ENCODE measurements at places on chromosomes 5 and 9. TPM values are rescaled to one million over a fixed set of nuclear protein-coding genes. Genes with fewer than 3 reads are reported as not detected.

- no peak for DNase-seq
These were observed 41.4 kb upstream of the FAM240B start for GRCh38 chr9:38761339-38761738.

Gene GLT6D1
- not detected for total RNA-seq

Gene VAV2
- total RNA-seq = 20.3 TPM

Gene OR1J2
- total RNA-seq = not detected

Gene KCTD16
- 0.31 TPM for total RNA-seq

GRCh38 chr9:121703014-121703734, 51.7 kb downstream of the DAB2IP start:
- DNase-seq = no peak

DNA sequence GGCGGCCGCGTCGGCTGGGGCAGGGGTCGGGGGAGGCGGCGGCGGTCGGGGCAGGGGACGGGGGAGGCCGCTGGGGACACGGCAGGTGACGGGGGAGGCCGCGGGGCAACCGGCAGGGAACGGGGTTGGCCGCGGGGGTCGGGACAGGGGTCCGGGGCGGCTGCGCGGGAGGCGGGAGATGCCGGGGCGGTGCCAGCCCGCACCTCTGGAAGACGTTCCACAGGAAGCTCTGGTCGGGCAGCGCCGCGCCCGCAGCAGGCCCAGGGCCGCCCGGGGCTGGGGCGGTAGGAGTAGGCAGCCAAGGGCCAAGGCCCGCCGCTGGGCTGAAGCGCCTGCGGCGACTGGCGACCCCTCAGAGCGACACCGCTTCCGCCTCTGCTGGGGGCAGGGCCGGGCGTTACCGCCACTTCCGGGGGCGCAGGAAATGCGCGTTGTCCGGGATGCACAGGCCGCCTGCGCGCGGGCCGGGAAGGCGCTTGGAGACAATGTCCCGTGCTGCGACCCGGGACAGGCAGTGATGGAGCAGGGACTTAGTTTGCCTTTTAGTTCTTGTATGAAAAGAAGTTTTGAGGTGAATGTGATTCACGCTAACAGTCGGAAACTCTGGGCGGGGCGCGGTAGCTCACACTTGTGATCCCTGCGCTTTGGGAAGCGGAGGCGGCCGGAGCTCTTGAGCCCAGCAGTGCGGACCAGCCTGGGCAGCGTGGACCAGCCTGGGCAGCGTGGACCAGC, 110.0 kb upstream of the LPCAT1 start:
- DNase-seq = peak; percentile 87

DNA sequence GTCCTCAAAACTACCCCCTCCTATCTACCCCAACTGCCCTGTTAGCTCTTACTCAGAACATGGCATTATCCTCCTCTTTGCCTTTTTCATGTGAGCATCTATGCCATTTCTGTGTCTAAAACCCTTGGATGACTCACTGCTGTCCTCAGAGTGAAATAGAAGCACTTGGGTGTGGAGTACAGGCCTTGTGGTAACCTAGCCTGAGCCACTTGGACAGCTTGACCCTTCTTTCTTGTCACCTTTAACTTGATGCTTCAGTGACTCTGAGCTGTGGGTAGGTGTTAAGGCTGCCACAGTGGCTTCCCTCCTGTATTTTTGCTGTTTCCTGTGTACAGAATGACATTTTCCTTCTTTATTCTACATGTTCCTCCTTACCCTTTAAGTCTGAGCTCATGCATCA, 391.4 kb downstream of the SH3GL2 start:
- no peak for DNase-seq

GRCh38 chr5:84480873-84481637, 96.4 kb upstream of the EDIL3 start:
- DNase-seq = no peak

- DNase-seq = no peak
These were observed 76.8 kb upstream of the PCSK1 start for GRCh38 chr5:96509721-96510350.

Gene GHR
- total RNA-seq = not detected

GRCh38 chr5:179623906-179624741, 653 bp upstream of the HNRNPH1 start:
- no peak for DNase-seq

GRCh38 chr5:67960939-67961338, 254.6 kb upstream of the PIK3R1 start:
- no peak for DNase-seq

GRCh38 chr5:96381526-96381925, 51.5 kb downstream of the PCSK1 start:
- peak; percentile 12 for DNase-seq

Gene OTP
- not detected for total RNA-seq

Gene NRARP
- 116 TPM for total RNA-seq

- peak; percentile 65 for DNase-seq
These were observed 105.2 kb downstream of the SH3TC2 start for GRCh38 chr5:148957591-148958202.

DNA sequence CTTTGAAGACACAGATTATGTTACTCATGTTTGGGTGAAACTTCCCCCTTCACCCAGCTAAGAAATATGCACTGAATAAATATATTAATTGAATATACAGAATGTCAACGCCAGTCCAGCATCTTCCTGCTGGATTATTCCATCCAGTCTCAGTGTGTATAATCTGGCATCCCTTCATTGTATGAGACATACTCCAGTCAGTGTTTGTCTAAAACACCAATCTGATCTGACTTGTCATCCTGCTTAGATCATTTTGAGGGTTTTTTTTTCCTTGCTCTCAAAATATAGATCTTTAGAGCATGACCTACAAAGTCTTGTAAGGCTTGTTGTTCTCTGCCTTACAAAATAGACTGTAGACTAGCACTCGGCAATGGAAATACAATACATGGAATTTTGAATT, 195.1 kb downstream of the SMARCA2 start:
- DNase-seq = no peak

- no peak for DNase-seq
These were observed 8.7 kb downstream of the FGF1 start for GRCh38 chr5:142677198-142677597.

DNA sequence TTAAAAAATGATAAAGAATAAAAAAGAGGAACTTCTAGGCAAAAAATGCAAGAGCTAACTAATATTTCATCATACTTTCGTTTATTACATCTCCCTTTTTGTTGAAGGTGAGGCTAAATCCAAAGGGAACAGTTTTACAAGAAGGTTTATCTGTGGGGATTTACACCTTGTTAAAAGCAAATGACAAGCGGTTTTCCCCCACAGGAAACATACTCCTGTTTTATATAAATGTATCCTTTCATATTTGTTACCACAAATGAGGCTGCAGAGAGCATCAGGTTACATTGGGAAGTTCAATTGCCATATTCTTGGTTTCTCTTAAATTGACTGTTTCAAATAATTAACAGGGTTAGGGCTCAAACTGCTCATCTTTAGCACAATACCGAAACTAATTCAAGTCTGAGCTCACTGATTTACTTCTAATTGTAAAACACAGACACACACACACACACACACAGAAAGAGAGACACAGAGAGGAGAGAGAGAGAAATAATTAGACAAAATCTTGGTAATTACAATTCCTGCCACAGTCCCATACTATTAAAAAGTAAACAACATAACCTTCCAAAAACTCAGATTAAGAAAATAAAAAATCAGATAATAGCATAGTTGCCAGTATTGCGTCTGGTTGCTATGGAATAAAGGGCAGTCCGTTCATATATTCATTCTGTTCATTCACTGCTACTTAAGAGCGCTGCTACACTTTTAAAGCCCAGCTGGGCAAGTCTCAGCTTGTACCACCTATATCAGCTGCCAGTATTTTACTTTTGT, 17.1 kb downstream of the RFX3 start:
- DNase-seq = no peak

GRCh38 chr5:7868427-7868772, 431 bp downstream of the FASTKD3 start:
- DNase-seq = peak; percentile 46

DNA sequence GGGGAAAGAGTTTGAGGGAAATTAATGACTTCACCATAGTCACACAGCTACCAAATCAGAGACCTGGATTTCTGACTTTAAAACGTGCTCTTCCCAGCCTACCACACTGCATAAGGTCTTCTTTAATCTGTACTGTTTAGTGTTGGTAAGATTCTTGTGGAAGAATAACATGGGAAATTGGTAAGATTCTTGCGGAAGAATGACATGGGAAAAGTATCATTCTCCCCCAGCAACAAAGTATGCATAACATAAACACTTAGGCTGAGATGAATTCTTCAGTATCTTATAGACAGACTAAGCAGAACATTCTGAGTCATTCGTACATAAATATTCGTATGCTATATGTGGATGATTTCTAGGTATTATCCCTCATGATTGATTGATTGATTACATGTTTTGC, 170.4 kb downstream of the FOCAD start:
- DNase-seq = no peak

DNA sequence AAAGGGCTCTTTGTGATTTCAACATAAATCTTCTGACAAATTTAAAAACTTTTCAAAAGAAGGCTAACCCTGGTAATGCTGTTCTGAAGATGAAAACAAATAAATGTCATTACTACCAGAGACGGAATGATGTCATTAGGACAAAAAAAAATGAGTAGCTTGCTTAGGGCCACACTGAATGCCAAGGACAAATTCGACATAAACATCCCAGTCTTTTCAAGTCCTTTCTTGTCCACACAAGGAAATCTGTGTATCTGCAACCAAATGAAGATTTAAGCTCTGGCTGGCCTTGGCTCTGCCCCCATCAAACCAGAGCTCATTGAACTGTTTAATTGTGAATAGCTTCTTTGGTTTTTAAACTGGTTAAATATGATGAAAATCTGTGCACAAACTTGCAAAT, 592.7 kb downstream of the TLE1 start:
- DNase-seq = no peak

DNA sequence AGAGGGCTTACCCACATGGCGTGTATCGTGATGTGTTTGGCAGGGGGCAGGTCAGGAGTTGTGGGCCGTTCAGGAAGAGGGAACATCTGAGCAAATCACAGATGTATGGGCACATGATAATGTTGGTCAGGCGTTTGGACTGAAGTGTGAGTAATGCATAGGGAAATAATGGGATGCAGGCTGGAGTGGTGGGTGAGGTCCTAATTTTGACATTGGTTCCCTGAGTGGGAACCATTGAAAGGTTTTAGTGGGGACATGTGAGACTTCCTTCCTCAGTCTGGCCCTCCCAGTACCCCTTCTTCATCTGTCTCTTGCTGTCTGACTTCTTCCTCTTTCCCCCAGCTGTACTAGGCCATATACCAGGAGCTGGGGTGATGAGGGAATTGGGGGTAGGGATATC, 7.6 kb downstream of the OTULIN start:
- DNase-seq = no peak

Gene ODF2
- 36.0 TPM for total RNA-seq

DNA sequence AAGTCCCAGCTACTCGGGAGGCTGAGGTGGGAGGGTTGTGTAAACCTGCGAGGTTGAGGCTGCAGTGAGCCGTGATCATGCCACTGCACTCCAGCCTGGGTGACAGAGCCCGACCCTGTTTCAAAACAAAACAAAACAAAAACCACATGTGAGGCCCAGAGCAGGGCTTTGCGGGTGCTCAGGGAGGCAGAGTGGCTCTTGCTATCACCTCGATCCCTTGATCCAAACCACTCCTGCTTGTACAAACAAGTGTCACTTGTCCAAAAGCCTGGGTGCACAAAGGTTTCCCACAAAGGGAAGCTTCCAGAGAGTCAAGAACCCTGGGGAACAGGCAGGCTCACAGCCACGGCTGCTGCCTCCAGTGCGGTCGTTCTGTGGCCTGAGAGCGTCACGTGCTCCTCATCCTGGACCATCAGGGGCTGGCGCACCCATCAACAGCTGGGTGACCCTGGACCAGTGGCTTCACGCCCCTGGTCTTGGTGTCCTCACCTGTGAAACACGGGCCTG, 162.7 kb downstream of the C9orf50 start:
- DNase-seq = peak; percentile 54

GRCh38 chr5:60207040-60207439, 313.5 kb upstream of the PDE4D start:
- DNase-seq = no peak

GRCh38 chr5:134714120-134714519, 24.2 kb upstream of the CAMLG start:
- DNase-seq = no peak

Gene DNAJC25
- 7.7 TPM for total RNA-seq

GRCh38 chr5:131942016-131942415, 3.4 kb downstream of the MEIKIN start:
- no peak for DNase-seq

DNA sequence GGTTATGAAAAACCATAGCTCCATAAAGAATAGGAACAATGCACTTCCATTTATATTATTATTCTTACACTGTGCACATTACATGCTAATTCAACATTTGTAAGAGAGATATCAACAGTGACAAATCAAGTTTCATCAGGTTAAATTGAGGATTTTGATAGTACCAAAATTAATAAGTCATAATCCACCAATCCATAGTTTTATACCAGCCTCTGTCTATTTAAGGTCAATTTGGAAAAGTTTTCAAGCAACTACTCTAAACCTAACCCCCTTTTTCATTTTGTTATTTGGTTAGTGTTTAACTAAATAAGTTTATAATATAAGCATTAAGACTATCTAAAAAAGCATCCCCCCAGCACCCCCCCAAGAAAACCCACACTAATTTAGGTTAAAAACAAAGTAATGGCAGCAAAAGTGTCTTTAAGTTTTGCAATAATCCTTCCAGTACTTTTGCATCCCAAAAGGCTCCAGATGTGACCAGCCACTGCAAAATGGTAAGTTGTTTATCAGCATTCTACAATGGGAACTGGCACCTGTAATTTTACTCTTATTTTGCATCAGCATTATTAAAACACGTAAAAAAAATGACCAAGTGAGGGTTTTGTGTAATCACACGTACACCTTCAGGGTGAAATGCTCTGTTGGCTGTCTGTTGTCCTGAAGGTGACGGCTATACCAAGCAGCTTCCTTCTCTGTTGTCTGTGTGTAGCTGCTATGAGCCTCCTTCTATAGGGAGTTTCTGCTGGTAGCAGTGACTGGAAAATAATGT, 36.8 kb upstream of the SSBP2 start:
- no peak for DNase-seq

- DNase-seq = no peak
These were observed 155.7 kb upstream of the FBN2 start for GRCh38 chr5:128693764-128694163.

GRCh38 chr9:37163299-37163698, 42.9 kb downstream of the ZCCHC7 start:
- DNase-seq = no peak

GRCh38 chr5:53892224-53892623, 331.8 kb downstream of the NDUFS4 start:
- DNase-seq = no peak

Gene ACOT12
- total RNA-seq = not detected

Gene POLR1E
- 17.7 TPM for total RNA-seq

GRCh38 chr9:36603006-36603405, 30.3 kb downstream of the MELK start:
- DNase-seq = no peak

DNA sequence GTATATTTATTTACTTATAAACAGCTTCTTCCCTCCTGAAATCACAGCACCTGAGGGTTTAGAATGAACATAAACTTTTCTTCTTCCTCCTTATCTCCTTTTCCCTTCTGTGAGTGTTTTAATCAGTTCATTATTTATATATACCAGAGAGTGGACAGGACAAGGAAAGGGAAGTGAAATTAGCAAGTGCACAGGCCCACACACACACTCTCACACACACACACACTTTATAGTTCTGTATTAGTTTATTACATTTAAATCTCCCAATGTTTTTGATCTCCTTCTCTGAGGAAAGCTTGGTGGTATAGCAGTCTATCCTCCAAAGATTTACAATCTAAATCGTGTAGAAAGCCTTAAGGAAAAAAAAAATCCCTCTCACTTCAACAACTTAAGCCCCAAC, 353.5 kb downstream of the NDUFS4 start:
- DNase-seq = no peak

- DNase-seq = no peak
These were observed 64.7 kb upstream of the RICTOR start for GRCh38 chr5:39138892-39139291.

- DNase-seq = peak; percentile 57
These were observed 34.9 kb upstream of the RPS23 start for GRCh38 chr5:82313016-82313415.

All from HT-29 (cell line).